Activated CD4-positive, alpha-beta T cell treated with anti-CD3 and anti-CD28 coated beads, Interleukin-2, amount 50 U/mL, for 16 hours (primary cell): ENCODE measurements at places on chromosomes 4 and X.

- DNase-seq: peak; percentile 45
Observed at GRCh38 chr4:37780444-37781130, 45.9 kb upstream of the PGM2 start.

GRCh38 chr4:112418092-112418491 lies 97.9 kb downstream of the NEUROG2 start:
- DNase-seq: no peak

GRCh38 chrX:43474321-43474720 lies 181.8 kb upstream of the MAOA start:
- no peak for DNase-seq

DNA sequence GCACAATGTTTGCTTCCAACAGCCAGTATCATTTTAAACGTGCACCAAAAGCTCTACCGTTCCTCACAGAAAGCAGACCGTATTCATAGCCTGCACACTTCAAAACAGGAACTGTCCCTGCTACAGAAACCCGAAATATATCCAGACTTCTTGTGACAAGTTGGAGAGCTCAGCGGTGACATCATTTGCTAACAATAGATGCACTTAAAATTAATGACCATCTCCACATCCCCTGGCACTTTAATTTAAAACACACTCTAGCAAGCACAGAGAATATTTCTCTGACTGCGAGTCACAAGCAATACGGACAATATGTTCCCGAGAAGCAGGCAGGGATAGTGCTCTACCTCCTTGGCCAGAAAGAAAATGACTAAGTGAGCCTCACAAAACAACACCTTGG lies 2.5 kb downstream of the NYX start:
- DNase-seq: no peak

DNA sequence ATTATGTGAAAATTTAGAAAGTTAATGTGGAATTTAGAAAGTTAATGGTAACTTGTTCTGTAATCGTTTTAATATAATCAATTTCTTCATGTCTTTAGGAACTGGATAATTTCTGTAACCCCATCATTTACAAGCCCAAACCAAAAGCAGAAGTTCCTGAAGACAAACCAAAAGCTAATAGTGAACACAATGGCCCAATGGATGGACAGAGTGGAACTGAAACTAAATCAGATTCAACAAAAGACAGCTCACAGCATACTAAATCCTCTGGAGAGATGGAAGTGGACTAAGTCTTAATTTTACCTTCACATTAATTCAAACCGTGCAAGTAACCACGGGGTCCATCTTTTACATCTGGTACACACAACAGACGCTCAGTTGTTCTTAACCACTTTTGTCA lies 48.1 kb upstream of the PLK4 start:
- DNase-seq: no peak

DNA sequence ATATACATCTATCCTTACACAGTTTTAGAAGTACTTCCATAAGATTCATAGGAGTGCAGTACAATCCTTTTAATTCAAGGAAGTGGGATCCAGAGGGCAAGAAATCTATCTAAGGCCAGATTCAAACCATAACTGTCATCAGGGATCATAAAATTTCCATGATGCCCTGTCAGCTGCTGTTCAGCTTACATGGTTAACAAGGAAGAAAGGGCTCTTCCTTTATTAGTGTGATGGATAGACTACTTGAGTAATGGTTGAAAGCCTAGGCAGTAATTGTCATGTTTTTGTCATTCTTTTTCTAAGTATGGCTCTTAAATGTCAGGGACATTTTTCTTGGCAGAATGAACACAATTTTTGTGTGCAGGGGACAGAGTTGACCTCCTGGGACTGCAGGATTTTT lies 159.8 kb upstream of the CXCL13 start:
- DNase-seq: no peak

GRCh38 chrX:56762707-56763555 lies 33.9 kb downstream of the NBDY start:
- DNase-seq: no peak

GRCh38 chrX:39772057-39772832 lies 325.5 kb downstream of the BCOR start:
- peak; percentile 74 for DNase-seq

GRCh38 chr4:54281054-54281766 lies 52.1 kb downstream of the PDGFRA start:
- DNase-seq: no peak

- DNase-seq: no peak
Observed at GRCh38 chr4:158850800-158851644, 82.2 kb downstream of the FNIP2 start.

DNA sequence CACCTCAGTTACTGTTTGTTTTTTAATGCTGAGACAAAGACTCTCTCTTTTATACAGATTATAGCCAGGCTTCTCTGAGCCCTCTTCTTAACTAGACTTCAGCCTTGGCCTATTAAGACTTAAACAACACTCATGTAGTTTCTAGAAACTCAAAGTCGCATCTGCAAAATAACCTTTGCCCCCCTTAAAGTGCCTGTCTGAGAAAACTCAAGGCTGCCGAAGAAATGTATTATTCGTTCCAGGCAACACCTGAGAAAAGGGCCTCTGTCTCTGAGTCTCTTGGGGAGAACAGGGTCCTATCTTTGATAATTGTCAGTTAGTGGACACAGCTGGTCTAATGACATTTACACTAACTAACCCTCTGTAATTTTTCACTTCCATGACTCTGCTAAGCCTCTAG lies 60.8 kb upstream of the HPGD start:
- DNase-seq: no peak

DNA sequence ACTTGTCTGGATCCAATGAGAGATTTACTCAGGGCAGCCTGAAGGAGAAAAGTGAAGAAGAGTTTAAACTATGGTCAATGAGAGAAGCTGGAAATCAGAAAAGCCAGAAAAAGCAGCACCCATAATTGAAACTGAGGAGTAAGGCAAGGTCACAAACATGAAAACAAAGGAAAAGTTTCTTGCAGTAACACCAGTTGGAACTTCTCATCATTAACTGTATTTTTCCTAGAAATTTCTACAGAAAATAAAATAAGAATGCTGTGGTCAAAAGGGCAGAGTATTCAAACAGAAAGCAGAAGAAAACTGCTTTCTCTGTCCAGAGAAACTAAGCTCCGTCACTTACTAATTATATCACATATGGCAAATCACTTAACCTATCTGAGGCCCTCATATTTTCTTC lies 102.2 kb downstream of the OR13H1 start:
- DNase-seq: no peak

GRCh38 chr4:76208005-76208765 lies 5.4 kb downstream of the SCARB2 start:
- no peak for DNase-seq

- DNase-seq: no peak
Observed at GRCh38 chr4:185481401-185481800, 9.9 kb upstream of the CCDC110 start.

DNA sequence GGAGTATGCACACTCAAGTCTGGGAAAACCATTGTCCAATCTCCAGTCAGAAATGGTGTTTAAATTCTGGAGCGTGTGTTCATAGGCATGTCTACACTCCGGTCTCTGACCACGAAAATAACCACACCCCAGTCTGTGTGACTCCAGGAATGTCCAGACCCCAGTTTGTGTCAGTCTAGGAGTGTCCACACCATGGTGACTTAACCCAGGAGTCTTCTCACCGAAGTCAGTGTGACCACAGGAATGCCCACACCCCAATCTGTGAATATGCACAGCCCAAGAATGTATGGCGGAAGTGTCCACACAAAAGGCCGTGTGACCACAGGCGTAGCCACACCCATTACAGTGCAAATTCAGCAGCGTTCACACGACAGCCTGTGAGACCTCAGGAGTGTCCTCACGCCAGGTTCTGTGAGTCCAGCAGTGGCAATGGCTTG lies 11.4 kb downstream of the FTSJ1 start:
- DNase-seq: no peak

DNA sequence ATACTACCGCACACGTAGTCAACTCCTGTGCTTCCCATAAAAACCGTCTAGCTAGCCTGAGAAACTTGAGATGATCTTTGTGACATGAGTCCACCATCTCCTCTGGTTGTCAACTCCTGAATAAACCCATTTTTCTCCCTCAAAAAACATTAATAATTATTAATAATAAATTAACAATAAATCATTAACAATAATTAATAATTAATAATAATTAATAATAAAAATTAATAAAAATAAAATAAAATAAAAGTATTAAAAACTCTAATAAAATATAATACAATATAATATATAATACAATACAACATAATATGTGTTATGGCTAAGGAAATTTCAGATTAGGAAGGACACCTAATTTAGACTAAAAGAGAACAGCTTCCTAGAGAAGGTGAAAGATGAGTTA lies 20.7 kb upstream of the TMPRSS11E start:
- DNase-seq: no peak

GRCh38 chrX:3066555-3066954 lies 25.3 kb downstream of the ARSF start:
- DNase-seq: no peak

DNA sequence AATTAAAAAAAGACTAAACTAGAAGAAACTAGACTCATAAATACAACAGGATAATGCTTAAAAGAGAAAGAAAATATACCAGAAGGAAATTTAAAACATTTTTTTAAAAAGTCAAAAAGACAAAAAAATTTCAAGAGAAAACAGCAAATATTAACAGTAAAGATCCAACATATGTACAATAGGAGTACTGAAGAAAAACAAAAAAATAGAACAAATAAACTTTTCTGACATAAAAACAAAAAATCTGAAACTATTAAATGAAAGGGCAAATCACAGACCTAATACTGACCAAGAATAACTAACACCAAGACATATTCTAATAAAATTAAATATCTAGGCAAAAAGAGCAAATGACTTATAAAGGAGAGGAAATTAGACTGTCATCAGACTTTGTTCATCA lies 11.5 kb downstream of the DNAJB14 start:
- DNase-seq: no peak

GRCh38 chr4:128468123-128468989 lies 180.7 kb upstream of the PGRMC2 start:
- no peak for DNase-seq

- no peak for DNase-seq
Observed at GRCh38 chr4:63937961-63938360, 471.3 kb downstream of the TECRL start.

DNA sequence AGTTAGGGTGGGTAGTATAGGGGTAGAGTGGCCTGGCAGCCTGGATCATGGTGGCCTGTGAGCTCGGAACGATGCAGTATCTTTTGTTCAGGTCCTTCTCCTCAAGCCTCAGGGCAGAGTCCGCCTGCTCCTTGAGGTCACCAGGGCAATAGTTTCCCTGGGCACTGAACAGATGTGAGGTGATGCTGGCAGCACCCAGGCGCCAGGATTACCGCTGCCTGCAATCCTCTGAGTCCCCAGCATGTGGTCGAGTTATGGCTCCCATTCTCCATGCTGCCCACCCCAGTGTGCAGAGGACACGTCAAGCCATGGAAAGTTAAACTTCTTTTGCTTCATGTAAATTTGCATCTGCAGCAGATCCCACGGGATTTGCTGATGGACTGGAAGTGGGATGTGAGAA lies 38.7 kb downstream of the NEIL3 start:
- no peak for DNase-seq

- DNase-seq: no peak
Observed at GRCh38 chrX:46317163-46317562, 228.1 kb downstream of the ZNF674 start.

DNA sequence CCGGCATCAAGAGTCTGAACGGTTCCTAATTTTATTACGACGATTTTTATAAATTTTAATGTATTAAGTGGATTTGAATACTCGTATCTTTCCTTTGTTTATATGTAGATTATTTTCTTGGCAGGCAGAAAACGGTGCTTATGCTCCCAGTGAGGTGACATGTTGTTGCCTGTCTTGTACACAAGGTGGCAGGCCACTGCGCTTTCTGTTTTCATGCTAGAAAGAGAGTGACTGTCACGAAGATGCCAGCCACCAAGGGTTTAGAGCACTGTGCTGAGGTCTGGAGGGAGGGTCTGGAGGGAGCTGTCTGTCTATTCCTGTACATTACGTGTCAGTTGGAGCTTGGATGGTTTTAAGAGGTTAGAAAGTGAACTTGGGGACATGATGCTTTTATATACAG lies 87.7 kb downstream of the SHROOM2 start:
- DNase-seq: peak; percentile 58
